ENCODE measurements at places on chromosomes 2 and 18. TPM values are rescaled to one million over a fixed set of nuclear protein-coding genes. Genes with fewer than 3 reads are reported as not detected.
A peak's percentile ranks its signal among the peaks of the same experiment; 100 is the strongest.

- H3K4me3 ChIP-seq = no peak overlapping the region
- no peaks in the 10 kb centered on the region for H3K4me1 ChIP-seq
- H3K27ac ChIP-seq = no peak overlapping the region
- no peak for DNase-seq
Measured at GRCh38 chr2:113720167-113720566, 36.3 kb downstream of the SLC35F5 start.

DNA sequence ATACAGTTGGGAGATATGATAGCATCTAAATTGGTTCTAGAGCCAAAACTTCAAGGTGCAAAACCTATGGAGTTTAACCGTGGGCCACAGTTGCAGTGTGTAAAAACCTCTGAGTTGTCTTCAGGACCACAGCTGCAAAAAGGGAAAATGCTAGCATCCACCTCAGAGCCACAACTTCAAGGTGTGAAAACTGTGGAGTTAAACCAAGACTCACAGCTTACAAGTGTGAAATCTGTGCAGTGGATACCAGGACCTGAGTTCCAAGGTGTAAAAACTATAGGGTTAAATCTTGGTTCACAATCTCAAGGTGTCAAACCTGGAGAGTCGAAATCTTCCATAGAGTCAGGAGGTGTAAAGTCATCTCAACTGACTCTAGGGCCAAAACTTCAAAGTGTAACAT, 10.4 kb upstream of the ZNF512 start:
- H3K36me3 ChIP-seq = no peaks in the 10 kb centered on the region
- no peaks in the 10 kb centered on the region for H3K4me1 ChIP-seq
- no peak for DNase-seq
- no peak overlapping the region for H3K27ac ChIP-seq
- no peak overlapping the region for H3K4me3 ChIP-seq

DNA sequence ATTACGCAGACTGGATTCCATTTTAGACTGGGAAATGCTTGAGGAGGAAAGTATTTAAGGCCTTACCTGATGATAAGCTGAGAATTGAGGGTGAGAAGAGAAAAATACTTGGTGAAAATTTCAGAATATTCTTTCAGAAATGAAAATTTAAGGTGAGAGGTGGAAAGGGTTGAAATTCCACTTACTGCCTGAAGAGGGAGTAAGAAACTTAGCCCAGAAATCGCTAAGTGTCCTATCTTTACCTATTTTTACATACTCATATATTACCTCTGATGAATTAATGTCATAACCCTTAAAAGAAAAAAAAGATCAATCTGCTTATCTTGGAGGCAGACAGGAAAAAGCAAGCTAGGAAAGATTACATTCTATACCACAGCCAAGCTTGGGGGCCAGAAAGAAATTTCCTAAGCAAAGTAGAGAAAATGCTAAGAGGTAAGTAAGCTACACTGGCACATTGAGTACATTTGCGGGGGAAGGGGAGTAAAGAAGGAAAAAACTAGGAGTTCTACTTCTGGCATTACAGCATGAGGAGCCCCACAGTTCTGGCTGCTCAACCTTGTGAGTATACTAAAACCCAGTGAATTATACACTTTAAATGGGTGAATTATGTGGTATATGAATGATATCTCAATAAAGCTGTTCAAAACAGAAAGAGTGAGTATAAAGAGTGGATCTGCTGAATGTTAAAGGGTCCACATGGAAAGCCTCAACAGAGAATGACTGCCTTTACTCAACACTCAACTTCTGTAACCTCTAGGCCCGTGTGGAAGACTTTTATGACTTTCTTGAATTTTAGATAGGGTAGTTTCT, 33.8 kb downstream of the SMC6 start:
- H3K4me1 ChIP-seq = no peaks in the 10 kb centered on the region
- no peak overlapping the region for H3K27ac ChIP-seq
- H3K36me3 ChIP-seq = peaks cover 4% of the 10 kb centered on the region
- DNase-seq = peak; percentile 15

- no peak for DNase-seq
- H3K4me3 ChIP-seq = no peak overlapping the region
- H3K27ac ChIP-seq = no peak overlapping the region
- no peaks in the 10 kb centered on the region for H3K27me3 ChIP-seq
- no peaks in the 10 kb centered on the region for H3K36me3 ChIP-seq
Measured at GRCh38 chr2:200258881-200259576, 47.5 kb upstream of the SPATS2L start.

- DNase-seq = no peak
- no peaks in the 10 kb centered on the region for H3K4me1 ChIP-seq
- H3K4me3 ChIP-seq = no peak overlapping the region
- no peaks in the 10 kb centered on the region for H3K27me3 ChIP-seq
- no peak overlapping the region for H3K27ac ChIP-seq
- H3K36me3 ChIP-seq = no peaks in the 10 kb centered on the region
Measured at GRCh38 chr2:1611886-1612285, 132.4 kb downstream of the PXDN start.

- H3K36me3 ChIP-seq = no peaks in the 10 kb centered on the region
- H3K4me3 ChIP-seq = no peak overlapping the region
- H3K27ac ChIP-seq = no peak overlapping the region
Measured at GRCh38 chr2:227430639-227431038, 41.3 kb upstream of the AGFG1 start.

GRCh38 chr2:222688917-222689316, 17.5 kb downstream of the MOGAT1 start:
- no peak for DNase-seq
- no peaks in the 10 kb centered on the region for H3K36me3 ChIP-seq
- no peak overlapping the region for H3K27ac ChIP-seq
- no peak overlapping the region for H3K4me3 ChIP-seq

- H3K4me3 ChIP-seq = no peak overlapping the region
- H3K4me1 ChIP-seq = no peaks in the 10 kb centered on the region
- DNase-seq = no peak
Measured at GRCh38 chr18:250685-251084, 17.2 kb downstream of the THOC1 start.

DNA sequence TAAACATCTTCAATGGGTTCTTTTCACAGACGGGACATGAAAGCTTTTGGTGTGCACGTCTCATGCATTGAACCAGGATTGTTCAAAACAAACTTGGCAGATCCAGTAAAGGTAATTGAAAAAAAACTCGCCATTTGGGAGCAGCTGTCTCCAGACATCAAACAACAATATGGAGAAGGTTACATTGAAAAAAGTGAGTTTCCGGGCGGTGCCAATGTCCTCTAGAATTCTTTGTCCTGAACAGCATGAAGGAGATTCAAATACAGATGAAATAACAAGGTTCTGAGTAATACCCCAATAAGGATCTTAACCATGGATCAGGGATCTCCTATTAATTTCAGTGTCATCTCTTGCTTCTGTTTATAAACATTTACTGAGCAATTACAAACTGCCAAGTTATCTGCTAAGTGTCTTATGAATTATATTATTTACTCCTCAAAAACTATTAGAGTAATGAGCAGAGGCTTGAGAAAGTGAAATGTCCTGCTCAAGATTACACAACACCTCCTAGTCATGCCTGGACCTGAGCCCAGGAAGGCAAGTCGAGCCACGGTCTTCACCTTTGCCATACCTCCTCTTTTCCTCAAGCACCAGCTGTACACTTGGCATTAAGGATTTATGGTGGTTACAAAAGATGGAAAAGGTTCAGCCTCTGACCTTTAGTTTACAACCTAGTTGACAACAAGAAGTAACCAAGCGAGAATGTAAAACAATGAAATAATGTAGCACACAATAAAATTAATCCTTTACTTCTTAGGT, 22.6 kb downstream of the DHRS9 start:
- H3K4me1 ChIP-seq = peaks cover 10% of the 10 kb centered on the region
- no peak overlapping the region for H3K27ac ChIP-seq
- no peak overlapping the region for H3K4me3 ChIP-seq
- DNase-seq = no peak
- no peaks in the 10 kb centered on the region for H3K36me3 ChIP-seq
- no peaks in the 10 kb centered on the region for H3K27me3 ChIP-seq

GRCh38 chr18:63090334-63090733, 229.2 kb downstream of the BCL2 start:
- no peak overlapping the region for H3K27ac ChIP-seq
- no peaks in the 10 kb centered on the region for H3K4me1 ChIP-seq
- no peaks in the 10 kb centered on the region for H3K27me3 ChIP-seq
- no peaks in the 10 kb centered on the region for H3K36me3 ChIP-seq
- DNase-seq = no peak

DNA sequence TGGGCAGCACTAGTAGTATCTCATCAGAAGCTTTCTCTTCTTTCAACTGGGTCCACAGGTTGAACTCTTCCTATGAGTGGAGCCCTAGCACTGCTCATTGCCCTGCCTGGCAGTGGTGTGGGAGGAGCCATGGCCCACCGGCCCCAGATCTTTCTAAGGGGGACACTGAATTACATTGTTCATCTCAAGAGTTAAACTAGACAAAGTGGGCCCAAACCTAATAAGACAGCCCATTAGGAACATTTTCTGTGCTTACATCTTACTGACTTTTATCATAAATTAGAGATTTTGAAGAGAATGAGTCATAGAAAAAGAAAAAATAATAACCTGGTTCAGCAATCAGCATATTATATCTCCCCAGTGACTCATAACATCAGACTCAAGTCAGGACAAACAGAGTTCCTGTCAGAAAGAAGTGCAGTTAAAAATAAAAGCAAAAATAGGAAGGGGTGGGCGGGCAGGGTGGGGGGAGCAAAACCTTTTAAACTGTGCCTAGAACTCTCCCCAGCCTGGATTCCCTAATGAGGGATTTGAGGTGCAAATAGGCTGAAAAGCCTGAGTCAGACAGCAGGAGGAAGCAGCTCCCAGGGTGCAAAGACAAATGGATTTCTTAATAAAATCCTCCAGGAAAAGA, 161.6 kb upstream of the TRIB2 start:
- H3K4me1 ChIP-seq = peaks cover 31% of the 10 kb centered on the region
- no peaks in the 10 kb centered on the region for H3K36me3 ChIP-seq
- peak; percentile 19 for DNase-seq
- no peak overlapping the region for H3K27ac ChIP-seq
- H3K27me3 ChIP-seq = no peaks in the 10 kb centered on the region
- H3K4me3 ChIP-seq = no peak overlapping the region

DNA sequence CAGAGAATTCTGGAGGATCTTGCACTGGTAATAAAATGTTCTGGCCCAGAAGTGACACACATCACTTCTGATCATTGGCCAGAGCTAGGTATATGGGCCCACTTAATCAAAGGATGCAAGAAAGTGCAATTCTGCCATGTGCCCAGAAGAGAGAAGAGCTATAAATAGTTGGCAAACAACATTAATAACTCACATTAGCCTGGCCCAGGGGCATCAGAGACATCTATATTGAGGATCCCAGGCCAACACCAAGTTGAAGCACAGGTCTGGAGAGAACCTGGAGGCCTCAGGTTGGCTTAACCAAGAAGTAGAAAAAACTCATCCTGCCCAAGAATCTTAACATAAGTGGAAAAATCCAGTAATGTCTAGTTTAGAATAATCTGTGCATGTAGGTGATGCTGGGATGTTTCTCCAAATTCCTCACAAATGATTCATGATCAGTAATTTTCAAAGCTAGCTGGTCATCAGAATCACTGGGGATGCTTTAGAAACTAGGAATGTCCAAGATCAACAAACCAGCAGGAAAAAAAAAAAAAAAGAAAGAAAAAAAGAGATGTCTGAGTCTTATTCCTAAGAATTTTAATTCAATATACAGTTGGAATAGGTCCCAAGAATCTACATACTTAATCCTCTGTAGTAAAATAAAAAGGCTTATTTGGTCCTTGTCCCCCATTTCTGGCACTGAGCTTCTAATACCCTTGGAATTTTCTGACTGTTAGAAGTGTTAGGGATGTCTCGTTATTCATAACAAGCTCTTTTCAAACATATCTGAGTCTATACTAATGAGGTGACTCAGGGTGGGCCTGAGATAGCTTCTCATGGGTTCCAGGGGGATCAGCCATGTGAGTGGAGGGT, 35.0 kb upstream of the EVA1A start:
- no peaks in the 10 kb centered on the region for H3K36me3 ChIP-seq
- H3K4me1 ChIP-seq = no peaks in the 10 kb centered on the region
- H3K27me3 ChIP-seq = no peaks in the 10 kb centered on the region
- H3K27ac ChIP-seq = no peak overlapping the region

DNA sequence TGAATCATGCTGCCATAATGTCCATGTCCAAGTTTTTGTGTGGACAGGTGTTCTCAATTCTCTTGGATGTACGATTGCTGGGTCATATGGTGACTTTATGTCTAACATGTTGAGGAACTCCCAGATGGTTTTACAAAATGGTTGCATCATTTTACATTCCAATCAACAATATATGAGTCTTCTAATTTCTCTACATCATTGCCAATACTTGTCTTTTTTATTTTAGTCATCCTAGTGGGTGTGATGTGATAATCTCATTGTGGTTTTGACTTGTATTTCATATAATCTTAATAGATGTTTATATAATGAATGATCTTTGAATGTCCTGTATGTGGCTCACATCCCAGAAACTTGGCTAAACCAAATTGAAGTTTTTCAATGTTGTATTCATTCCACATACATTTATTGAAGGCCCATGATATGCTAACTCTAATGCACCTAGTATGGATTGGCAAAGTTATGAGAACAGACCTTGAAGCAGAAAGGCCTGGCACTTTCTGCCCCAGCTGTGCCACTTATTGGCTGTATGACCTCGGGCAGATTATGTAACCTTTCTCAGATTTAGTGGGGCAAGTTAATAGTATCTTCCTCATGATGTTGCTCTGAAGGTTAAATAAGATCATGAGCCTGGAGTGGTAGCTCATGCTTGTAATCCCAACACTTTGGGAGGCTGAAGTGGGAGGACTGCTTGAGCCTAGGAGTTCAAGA, 205.4 kb downstream of the RAB3GAP1 start:
- no peak overlapping the region for H3K4me3 ChIP-seq
- no peak overlapping the region for H3K27ac ChIP-seq
- H3K4me1 ChIP-seq = no peaks in the 10 kb centered on the region
- no peak for DNase-seq
- H3K36me3 ChIP-seq = no peaks in the 10 kb centered on the region

DNA sequence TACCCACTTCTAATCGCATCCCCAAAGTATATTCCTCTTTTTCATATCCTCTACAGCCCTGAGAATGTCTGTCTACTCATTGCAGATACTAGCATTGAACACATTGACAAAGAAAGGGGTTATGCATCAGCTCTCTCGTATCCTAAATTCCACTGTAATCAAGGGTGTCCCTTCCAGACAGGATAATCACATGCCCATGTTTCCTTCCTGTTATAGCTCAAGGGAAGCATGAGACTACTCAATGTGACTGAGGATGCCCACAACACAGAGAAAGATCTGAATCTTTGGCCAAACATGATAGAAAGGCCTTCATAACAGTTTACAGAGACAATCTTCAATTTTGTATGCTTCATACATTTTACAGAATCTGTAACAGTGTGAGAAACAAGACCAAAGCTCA, 69.2 kb downstream of the HIBCH start:
- H3K4me1 ChIP-seq = no peaks in the 10 kb centered on the region
- DNase-seq = no peak
- H3K27ac ChIP-seq = no peak overlapping the region
- peaks cover 4% of the 10 kb centered on the region for H3K36me3 ChIP-seq

CYP27C1 gene
- not detected for polyA plus RNA-seq

KIF5C gene
- polyA plus RNA-seq = 3.0 TPM

SLC38A11 gene
- polyA plus RNA-seq = not detected

CMPK2 gene
- 6.3 TPM for polyA plus RNA-seq

TMEM169 gene
- 2.0 TPM for polyA plus RNA-seq

MAL gene
- polyA plus RNA-seq = 271 TPM

PHOSPHO2 gene
- polyA plus RNA-seq = 7.2 TPM

ACVR2A gene
- polyA plus RNA-seq = 8.4 TPM

ABCB11 gene
- not detected for polyA plus RNA-seq

TTL gene
- polyA plus RNA-seq = 1.8 TPM

DSG1 gene
- polyA plus RNA-seq = not detected

All from CD4-positive, alpha-beta memory T cell (primary cell).